ENCODE measurements at places on chromosomes 6 and 20.

DNA sequence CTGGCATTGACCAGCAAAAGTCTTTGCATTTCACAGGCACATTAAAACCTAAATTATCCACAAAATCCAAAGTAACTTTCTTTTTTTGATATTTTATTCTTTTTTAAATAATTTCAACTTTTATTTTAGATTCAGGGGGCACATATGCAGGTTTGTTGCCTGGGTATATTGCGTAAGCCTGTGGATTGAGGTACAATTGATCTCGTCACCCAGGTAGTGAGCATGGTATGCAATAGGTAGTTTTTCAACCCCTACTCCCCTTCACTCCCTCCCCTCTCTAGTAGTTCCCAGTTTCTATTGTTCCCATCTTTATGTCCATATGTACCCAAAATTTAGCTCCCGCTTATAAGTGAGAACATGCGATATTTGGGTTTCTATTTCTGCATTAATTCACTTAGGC lies 97.6 kb downstream of the CEP57L1 start:
- H3K4me1 ChIP-seq: no peaks in the 10 kb centered on the region
- DNase-seq: no peak
- no peak overlapping the region for H3K27ac ChIP-seq

DNA sequence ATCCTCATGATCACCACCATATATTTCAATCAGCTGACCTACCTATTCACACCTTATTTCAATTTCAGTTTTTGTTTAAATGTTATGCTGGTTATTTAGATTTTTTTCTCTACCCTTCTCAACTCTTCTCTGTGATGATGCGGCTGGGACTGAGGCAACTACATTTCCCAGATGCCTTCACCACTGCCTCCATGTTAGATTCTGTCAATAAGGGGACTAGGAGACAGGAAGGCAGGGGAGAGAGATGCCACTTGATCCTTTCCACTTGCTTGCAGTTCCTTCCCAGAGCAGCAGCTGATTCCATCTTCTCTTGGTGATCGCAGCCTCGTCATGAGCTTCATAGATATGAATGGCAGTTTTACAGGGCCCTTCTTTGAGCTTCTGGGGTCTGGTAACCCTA lies 33.5 kb upstream of the POU3F2 start:
- H3K27me3 ChIP-seq: no peaks in the 10 kb centered on the region
- no peak overlapping the region for H3K27ac ChIP-seq
- no peaks in the 10 kb centered on the region for H3K36me3 ChIP-seq
- H3K4me3 ChIP-seq: no peak overlapping the region
- no peaks in the 10 kb centered on the region for H3K4me1 ChIP-seq

DNA sequence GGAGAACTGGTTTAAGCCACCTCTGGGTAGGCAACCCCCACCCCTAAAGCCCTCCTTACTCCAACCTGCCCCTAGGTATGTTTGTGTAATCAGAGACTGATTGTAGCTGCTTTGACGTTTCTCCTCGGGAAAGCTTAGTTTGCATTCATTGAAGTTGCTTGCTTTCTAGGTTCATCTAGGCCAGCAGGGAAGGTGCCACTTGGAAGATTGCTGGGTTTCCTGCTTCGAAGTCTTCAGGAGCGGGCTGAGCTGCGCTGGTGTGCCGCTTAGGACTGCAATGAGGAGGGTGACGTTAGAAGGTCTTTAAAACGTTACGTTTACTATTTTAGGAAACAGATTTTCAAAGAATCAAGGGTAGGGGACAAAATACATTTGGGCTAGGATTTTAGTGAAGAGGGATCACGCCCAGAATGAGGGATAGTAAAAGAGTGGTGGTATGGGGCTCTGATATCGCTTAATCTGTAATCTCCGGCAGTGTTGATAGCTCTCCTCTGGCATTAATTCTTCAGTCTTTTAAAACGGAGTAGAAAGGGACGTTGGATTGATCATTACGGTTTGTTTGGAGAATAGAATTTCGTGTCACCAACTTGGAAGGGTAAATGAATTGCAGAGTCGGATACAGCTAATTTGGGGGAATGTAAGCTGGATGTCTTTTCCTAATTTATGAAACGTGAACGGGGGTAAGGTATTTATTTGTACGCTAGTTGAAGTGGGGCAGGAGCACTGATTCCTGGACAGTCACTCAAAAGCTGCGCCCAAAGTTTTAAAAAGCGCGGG lies 92.6 kb upstream of the PRDM1 start:
- H3K4me1 ChIP-seq: peaks cover 10% of the 10 kb centered on the region
- H3K4me3 ChIP-seq: no peak overlapping the region
- peaks cover 14% of the 10 kb centered on the region for H3K27me3 ChIP-seq
- no peak for DNase-seq
- no peaks in the 10 kb centered on the region for H3K36me3 ChIP-seq

- H3K4me1 ChIP-seq: no peaks in the 10 kb centered on the region
- no peaks in the 10 kb centered on the region for H3K36me3 ChIP-seq
- H3K27me3 ChIP-seq: no peaks in the 10 kb centered on the region
Measured at GRCh38 chr20:49411221-49411925, 71.1 kb downstream of the KCNB1 start.

- no peak overlapping the region for H3K4me3 ChIP-seq
- no peaks in the 10 kb centered on the region for H3K27me3 ChIP-seq
- no peaks in the 10 kb centered on the region for H3K36me3 ChIP-seq
- H3K4me1 ChIP-seq: no peaks in the 10 kb centered on the region
- H3K27ac ChIP-seq: no peak overlapping the region
- DNase-seq: no peak
Measured at GRCh38 chr6:113352831-113353230, 504.3 kb upstream of the MARCKS start.

GRCh38 chr20:63658749-63659187 lies 656 bp downstream of the RTEL1 start:
- no peak overlapping the region for H3K27ac ChIP-seq
- peaks cover 5% of the 10 kb centered on the region for H3K27me3 ChIP-seq
- H3K36me3 ChIP-seq: peaks cover 12% of the 10 kb centered on the region
- no peak for DNase-seq
- peaks cover 12% of the 10 kb centered on the region for H3K4me1 ChIP-seq

GRCh38 chr6:121651420-121651819 lies 216.0 kb downstream of the GJA1 start:
- DNase-seq: no peak
- H3K4me1 ChIP-seq: no peaks in the 10 kb centered on the region

- H3K4me3 ChIP-seq: no peak overlapping the region
- H3K4me1 ChIP-seq: no peaks in the 10 kb centered on the region
Measured at GRCh38 chr20:46108435-46108841, 9.7 kb upstream of the CD40 start.

GRCh38 chr20:64176551-64176950 lies 12.3 kb downstream of the MYT1 start:
- no peak overlapping the region for H3K4me3 ChIP-seq
- peaks cover 12% of the 10 kb centered on the region for H3K4me1 ChIP-seq
- no peak for DNase-seq
- H3K27me3 ChIP-seq: peaks cover 8% of the 10 kb centered on the region
- H3K36me3 ChIP-seq: peaks cover 3% of the 10 kb centered on the region

DNA sequence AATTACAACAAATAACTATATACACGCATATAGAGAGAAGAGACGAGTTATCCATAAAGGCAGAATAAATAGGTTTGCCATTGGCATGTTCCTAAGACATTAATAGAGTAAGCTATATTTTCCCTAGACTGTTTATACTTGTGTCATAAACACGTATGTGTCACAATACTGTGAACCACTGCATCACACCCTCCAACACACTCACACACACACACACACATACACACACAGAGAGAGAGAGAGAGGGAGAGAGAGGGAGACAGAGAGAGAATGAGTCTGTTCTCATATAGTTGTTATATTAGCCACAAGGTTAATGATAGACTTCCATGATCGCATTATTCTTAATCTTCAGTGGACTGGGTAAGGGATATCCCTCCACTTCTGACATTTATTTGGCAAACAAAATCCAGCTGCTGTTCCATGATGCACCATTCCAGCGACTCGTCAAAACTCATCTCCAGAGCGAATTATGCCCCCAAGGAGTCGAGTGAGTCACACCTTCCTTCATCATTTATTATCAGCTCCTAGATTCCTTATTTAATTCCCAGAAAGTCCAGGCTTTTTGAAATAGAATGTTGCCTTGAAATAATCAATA lies 82.8 kb upstream of the HIVEP1 start:
- DNase-seq: no peak
- H3K27me3 ChIP-seq: no peaks in the 10 kb centered on the region
- no peak overlapping the region for H3K27ac ChIP-seq
- no peaks in the 10 kb centered on the region for H3K36me3 ChIP-seq

- no peaks in the 10 kb centered on the region for H3K4me1 ChIP-seq
- no peak overlapping the region for H3K27ac ChIP-seq
- no peak for DNase-seq
- H3K27me3 ChIP-seq: no peaks in the 10 kb centered on the region
Measured at GRCh38 chr20:33948480-33948879, 45.2 kb upstream of the RALY start.

- no peak overlapping the region for H3K4me3 ChIP-seq
- no peaks in the 10 kb centered on the region for H3K27me3 ChIP-seq
- DNase-seq: no peak
Measured at GRCh38 chr6:3356824-3357420, 98.2 kb downstream of the PSMG4 start.

GRCh38 chr20:53175135-53175780 lies 203.1 kb downstream of the TSHZ2 start:
- no peak for DNase-seq
- no peaks in the 10 kb centered on the region for H3K36me3 ChIP-seq
- H3K4me3 ChIP-seq: no peak overlapping the region
- no peaks in the 10 kb centered on the region for H3K27me3 ChIP-seq
- no peak overlapping the region for H3K27ac ChIP-seq
- peaks cover 9% of the 10 kb centered on the region for H3K4me1 ChIP-seq

DNA sequence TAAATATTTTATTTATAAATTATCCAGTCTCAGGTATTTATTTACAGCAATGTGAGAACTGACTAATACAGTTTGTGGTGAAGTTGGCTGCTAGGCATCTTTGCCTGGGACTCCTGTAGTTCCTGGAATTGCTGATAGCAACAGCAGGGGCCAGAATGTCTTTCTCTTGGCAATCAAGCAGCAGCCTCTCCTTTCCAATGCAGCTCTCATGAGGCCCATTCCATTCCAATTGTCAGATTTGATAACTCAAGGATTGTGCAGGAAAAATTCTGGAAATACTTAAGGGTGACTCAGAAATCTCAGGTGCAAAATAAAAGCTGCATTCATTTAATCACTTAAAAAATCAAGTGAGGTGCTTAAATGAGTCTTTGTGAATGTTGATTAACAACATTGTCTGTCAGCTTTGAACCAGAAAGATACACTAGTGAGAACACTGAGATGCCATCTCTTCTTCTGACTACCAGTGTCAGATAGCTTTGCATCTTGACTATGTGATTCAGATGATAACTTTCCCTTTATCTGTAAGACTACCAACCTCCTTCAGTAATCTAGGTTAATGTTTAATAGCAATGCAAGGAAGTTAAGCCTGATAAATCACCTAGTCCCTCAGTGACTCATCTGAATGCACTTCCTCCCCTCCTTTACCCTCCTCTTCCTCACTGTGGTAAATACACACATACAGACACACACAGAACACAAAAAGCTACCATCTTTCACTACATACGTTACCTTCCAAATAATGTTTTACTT lies 32.1 kb upstream of the COL21A1 start:
- no peak for DNase-seq
- H3K27me3 ChIP-seq: no peaks in the 10 kb centered on the region
- H3K4me1 ChIP-seq: peaks cover 1% of the 10 kb centered on the region
- H3K4me3 ChIP-seq: no peak overlapping the region

- DNase-seq: no peak
- no peaks in the 10 kb centered on the region for H3K36me3 ChIP-seq
- H3K27ac ChIP-seq: no peak overlapping the region
- no peaks in the 10 kb centered on the region for H3K4me1 ChIP-seq
- no peak overlapping the region for H3K4me3 ChIP-seq
Measured at GRCh38 chr6:46972531-46972930, 50.8 kb upstream of the ADGRF5 start.

- H3K27ac ChIP-seq: no peak overlapping the region
- H3K36me3 ChIP-seq: no peaks in the 10 kb centered on the region
- no peak overlapping the region for H3K4me3 ChIP-seq
- H3K27me3 ChIP-seq: no peaks in the 10 kb centered on the region
- H3K4me1 ChIP-seq: no peaks in the 10 kb centered on the region
- DNase-seq: no peak
Measured at GRCh38 chr6:89134723-89135122, 11.1 kb upstream of the PM20D2 start.

DNA sequence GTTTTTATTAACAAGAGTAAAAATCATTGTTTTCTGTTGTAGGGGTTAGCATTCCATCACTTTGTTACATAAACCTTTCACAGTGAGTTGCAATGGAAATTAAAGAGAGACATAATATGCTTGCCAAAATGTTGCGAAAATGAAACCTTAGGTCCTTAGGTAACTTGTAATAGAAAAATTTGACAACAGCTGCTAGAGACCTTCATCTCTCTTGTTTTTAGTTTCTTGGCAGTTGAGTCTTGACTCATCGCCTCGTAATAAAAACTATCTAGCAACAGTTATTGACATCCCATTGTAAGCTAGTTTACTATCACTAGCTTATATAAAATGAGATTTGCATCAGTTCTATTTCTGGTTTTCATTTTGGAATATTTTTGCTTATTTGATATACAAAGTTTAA lies 179.0 kb upstream of the MMS22L start:
- DNase-seq: no peak
- H3K27ac ChIP-seq: no peak overlapping the region
- no peaks in the 10 kb centered on the region for H3K27me3 ChIP-seq
- H3K4me1 ChIP-seq: peaks cover 15% of the 10 kb centered on the region
- H3K36me3 ChIP-seq: no peaks in the 10 kb centered on the region

GRCh38 chr6:17202526-17202925 lies 78.6 kb upstream of the RBM24 start:
- H3K27ac ChIP-seq: no peak overlapping the region
- no peaks in the 10 kb centered on the region for H3K27me3 ChIP-seq
- no peaks in the 10 kb centered on the region for H3K36me3 ChIP-seq
- no peak overlapping the region for H3K4me3 ChIP-seq

- H3K36me3 ChIP-seq: no peaks in the 10 kb centered on the region
- H3K4me1 ChIP-seq: no peaks in the 10 kb centered on the region
- no peak for DNase-seq
Measured at GRCh38 chr6:148053796-148054195, 288.8 kb upstream of the SASH1 start.

DNA sequence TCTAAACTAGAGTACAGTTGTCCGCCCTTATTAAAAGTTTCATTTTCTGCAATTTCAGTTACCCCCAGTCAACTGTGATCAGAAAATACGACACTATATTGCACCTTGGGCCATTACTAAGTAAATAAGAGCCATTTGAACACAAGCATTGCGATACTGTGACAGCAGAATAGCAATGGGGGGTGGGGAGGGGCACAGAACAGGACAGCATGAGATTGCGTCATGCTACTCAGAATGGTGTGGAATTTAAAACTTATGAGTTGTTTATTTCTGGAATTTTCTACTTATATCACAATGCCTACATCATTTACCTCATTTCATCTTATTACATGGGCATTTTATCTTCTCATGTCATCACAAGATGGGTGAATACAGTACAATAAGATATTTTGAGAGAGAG lies 166.3 kb downstream of the MANEA start:
- H3K4me3 ChIP-seq: no peak overlapping the region
- DNase-seq: no peak
- H3K36me3 ChIP-seq: no peaks in the 10 kb centered on the region
- H3K27ac ChIP-seq: no peak overlapping the region
- H3K4me1 ChIP-seq: no peaks in the 10 kb centered on the region
